ENCODE measurements at places on chromosomes 7 and 10.

DNA sequence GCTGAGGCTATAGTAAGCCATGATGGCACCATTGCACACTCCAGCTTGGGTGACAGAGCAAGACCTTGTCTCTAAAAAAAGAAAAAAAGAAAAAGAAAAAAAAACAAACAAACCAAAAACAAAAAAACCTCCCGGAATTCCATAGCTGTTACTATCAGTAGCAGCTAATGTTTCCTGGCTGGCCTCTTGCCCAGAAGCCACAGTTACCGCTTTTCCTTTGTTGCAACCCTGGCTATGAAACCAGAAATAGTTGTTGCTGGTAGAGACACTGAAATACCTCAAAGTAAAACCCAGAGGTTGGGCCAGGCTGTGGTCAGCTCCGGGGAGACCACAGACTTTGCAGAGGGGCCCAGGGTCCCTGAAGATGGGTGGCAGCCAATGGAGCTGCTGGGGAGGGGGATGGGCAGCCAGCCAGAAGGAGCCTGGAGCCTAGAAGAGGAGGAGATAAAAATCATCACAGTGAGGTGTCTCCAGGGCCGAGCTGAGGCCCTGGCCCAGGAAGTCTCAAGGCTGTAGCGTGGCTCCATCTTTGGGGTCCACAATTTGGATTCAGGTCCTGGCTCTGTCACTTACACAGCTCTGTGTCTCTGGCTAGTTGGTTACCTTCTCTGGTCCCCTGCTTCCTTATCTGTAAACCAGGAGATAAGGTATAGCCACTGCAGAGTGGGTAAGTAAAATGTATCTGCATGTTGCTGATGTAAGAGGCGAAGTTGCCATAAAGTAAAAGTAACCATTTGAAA, 3.4 kb upstream of the CHST12 start:
- no peak for DNase-seq
- peak overlapping the region; percentile 67 for H3K4me3 ChIP-seq
- H3K36me3 ChIP-seq, result peaks cover 8% of the 10 kb centered on the region
- H3K4me1 ChIP-seq, result peaks cover 32% of the 10 kb centered on the region
- peak overlapping the region; percentile 86 for H3K27ac ChIP-seq

DNA sequence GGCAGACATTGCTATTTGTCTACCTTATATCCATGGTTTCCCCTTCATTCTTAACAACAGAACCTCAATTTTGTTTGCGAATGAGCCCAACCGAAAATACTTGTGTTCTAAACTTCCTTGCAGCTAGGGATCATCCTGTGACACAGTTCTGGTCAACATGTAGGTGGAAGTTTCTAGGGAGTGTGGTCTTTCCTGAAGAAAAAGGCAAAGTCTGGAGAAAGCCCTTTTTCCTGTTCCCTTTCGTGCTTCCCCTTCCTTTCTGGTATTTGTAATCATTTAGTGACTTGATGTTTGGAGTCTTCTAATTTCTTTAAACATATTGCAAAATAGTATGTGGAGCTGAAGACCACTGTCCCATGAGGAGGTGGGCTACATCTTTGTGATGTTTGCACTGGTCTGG, 2.9 kb upstream of the IFRD1 start:
- H3K36me3 ChIP-seq, result peaks cover 2% of the 10 kb centered on the region
- peaks cover 31% of the 10 kb centered on the region for H3K4me1 ChIP-seq
- no peak overlapping the region for H3K4me3 ChIP-seq
- no peaks in the 10 kb centered on the region for H3K27me3 ChIP-seq

GRCh38 chr7:156089222-156089621, 277.0 kb upstream of the SHH start:
- H3K4me3 ChIP-seq, result no peak overlapping the region
- H3K36me3 ChIP-seq, result no peaks in the 10 kb centered on the region
- DNase-seq, result no peak
- no peaks in the 10 kb centered on the region for H3K4me1 ChIP-seq

GRCh38 chr7:44945479-44945878, 33.3 kb downstream of the MYO1G start:
- H3K27me3 ChIP-seq, result peaks cover 49% of the 10 kb centered on the region
- H3K27ac ChIP-seq, result no peak overlapping the region

DNA sequence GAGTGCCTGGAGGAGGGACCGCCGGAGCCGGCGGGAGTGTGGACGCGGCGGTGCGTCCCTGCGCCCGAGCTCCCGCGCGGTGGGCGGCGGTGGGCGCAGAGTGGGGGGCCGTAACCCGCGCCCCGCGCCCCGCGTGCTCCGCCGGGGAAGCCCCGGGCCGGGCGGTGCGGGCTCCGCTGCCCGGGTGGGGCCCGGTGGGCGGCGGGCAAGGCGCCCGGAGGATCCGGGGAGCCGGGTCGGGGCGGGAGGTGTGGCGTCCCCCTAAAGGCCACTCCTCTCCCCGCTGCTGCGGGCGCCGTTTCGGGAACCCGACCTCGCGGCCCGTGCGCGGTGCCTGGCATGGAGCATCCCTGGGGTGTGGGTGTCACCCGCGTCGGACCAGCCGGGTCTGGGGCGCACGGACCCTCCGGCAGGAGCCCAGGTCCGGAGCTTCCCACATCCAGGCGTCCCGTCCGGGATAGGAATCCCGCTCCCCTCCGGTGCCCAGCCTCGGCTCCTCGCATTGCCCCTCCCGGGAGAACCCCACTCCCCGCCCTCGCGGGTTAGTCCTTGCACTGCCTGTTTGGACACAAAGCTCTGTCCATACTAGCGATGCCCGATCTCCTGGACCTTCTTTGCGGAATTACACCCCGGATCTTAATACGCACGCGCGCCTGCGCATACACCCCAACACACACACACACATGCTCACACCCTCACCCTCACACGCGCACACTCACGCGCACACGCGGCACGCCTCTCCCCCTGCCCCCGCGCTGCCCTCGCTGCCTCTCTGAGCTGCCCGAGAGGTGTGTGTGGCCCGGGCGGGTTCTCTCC, 723 bp downstream of the MTURN start:
- H3K27ac ChIP-seq, result peak overlapping the region; percentile 80
- H3K36me3 ChIP-seq, result no peaks in the 10 kb centered on the region
- H3K4me3 ChIP-seq, result peak overlapping the region; percentile 86
- H3K4me1 ChIP-seq, result peaks cover 4% of the 10 kb centered on the region
- peaks cover 24% of the 10 kb centered on the region for H3K27me3 ChIP-seq
- DNase-seq, result peak; percentile 45

Measured in T-helper 2 cell treated with Interferon-gamma antibody and Interleukin-4, amounts not matched to agents 5 μg/mL and 100 μg/mL, for 36 hours (primary cell).